Pons (tissue), 1 donor: ENCODE measurements at places on chromosomes 11 and 22.

DNA sequence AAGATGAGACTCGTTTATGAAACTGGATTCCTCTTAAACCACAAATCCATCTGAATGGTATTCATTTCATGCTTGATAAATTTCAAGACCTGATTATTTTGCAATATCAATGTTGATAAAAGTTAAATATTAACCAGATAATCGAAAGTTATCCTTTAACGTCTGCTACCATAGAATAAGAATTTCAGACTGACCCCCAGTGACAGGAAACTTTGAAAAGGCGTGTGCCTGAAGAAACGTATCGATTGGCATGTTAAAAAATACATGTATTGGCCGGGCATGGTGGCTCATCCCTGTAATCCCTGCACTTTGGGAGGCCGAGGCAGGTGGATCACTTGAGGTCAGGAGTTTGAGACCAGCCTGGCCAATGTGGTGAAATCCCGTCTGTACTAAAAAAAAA, 13.9 kb downstream of the SCGB1A1 start:
- DNase-seq, result no peak

GRCh38 chr11:15826826-15827225, 529.5 kb downstream of the SOX6 start:
- DNase-seq, result no peak

GRCh38 chr11:17865765-17866428, 131.3 kb downstream of the KCNC1 start:
- no peak for DNase-seq

GRCh38 chr22:50694099-50694605, 21.5 kb downstream of the SHANK3 start:
- DNase-seq, result no peak

- DNase-seq, result peak; percentile 16
Measured at GRCh38 chr11:45355706-45356041, 69.5 kb upstream of the SYT13 start.

GRCh38 chr11:22761066-22761465, 68.5 kb downstream of the SVIP start:
- DNase-seq, result no peak

- DNase-seq, result no peak
Measured at GRCh38 chr22:35575116-35575748, 34.6 kb downstream of the RASD2 start.

DNA sequence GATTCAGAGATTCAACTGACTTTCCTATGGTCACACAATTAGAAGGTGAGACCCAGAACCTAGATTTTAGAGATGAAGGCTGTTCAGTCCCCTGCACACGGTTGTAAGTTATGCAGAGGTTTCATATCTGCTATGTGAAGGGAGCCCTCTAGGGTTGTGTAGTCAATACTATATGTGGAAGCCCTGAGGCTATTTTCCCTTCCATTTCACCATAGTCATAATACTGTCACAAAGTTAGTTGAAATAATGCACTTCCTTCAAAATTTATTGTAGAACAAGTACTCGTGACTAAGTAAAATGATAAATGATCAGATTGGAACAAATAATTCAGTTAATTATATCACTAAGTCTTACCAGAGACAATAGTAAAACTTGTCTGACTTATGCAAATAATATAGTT, 48.8 kb downstream of the ENDOD1 start:
- DNase-seq, result peak; percentile 56

DNA sequence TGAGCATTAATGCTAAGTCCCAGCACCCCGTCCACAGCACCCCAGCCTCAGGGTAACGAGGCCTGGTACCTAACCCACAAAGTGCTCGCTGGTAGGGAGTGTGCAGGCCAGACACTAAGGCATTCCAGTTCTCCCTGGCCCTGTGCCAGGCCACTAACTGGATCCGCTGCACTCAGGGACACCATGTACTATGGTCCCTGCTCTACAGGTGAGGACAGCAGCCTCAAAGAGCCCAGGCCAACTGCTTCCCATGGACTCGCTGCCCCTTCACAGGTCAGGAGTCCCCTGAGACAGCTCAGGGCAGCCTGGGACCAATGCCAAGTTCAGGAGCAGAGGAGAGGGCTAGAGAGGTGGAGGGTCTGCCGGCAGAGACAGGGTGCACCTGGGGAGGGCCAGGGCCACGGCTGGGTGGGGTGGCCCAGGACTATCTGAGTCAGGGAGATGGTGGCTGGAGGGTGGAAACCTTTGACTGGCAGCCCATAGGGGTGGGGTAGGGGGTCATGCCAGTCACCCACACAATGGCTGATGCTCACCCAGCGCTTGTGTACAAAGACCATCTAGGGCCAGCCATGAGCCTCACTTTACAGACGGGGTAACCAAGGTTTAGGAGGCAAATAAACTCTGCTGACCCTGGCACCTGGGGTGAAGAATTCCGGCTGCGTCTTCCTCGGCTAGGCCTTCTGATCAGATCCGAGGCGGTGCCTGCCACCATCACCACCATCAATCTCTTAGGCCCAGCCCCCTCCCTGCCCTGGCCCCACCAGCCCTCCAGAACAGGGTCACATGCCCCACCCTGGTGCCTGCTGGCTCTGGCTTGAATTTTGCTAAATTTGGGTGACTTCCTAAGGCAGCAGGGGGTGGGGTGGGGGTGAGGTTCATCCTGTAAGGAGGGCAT, 5.6 kb downstream of the OSBPL5 start:
- DNase-seq, result no peak

GRCh38 chr11:75118577-75118976, 21.9 kb upstream of the OR2AT4 start:
- no peak for DNase-seq

DNA sequence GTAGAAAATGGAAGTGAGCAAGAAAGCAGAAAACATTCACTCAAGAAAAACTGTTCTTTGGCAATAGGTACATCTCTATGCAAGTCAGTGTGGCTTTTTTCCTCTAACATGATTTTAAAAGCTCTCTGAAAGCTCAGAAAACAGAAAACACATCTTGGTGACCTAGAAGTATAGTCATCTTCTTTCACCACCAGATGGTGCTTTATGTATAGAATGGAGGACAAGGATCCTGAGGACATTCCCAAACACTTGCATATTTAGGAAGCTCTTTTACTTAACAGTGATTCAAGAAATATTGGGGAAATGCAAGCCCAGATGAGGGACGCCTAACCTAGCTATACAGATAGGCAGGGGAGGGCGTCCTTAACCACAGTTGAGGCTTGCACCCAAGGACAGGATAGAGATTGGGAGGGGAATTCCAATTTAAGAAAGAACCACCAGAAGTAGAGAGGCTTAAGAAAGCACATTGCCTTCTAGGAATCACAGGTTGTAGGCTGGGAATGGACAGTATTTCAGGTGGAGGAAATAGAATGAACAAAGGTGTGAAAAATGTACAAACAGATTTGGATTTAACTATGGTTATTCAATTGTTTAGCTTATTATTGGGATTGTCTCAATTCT, 13.8 kb upstream of the CCDC81 start:
- peak; percentile 25 for DNase-seq

DNA sequence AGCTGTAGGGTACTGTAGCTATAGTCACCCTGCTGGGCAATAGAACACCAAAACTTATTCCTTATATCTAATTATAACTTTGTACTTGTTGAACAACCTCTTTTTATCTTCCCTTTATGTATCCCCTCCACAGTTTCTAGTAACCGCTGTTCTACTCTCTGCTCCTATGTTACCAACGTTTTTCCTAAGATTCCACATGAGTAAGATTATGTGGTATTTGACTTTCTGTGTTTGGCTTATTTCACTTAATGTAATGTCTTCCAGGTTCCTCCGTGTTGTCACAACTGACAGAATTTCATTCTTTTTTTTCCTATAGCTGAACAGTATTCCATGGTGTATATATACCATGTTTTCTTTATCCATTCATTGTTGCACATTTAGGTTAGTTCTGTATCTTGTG, 258.4 kb downstream of the DYNC2H1 start:
- DNase-seq, result no peak

GRCh38 chr11:44252999-44253602, 56.8 kb downstream of the ALX4 start:
- DNase-seq, result no peak

DNA sequence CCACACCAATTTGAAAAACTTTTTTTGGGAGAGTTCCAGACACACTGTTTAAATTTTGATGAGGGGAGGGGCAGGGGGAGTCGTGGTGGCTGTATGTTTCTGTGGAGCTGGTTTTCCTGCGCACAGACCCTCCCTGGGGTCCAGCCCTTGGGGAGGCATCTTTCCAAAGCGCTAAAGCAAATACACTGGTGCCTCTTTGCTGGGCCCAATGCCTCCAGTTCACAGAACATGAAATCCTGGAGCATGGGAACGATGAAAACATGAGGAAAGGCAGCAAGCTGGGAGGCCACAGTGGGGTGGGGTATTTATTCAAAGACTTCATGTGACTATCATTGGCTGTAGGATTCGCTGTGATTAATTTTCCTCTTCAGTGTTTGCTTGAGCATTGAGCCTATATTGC, 135.3 kb downstream of the CCDC34 start:
- DNase-seq, result no peak

- DNase-seq, result peak; percentile 48
Measured at GRCh38 chr11:19985111-19985510, 175.2 kb downstream of the DBX1 start.

DNA sequence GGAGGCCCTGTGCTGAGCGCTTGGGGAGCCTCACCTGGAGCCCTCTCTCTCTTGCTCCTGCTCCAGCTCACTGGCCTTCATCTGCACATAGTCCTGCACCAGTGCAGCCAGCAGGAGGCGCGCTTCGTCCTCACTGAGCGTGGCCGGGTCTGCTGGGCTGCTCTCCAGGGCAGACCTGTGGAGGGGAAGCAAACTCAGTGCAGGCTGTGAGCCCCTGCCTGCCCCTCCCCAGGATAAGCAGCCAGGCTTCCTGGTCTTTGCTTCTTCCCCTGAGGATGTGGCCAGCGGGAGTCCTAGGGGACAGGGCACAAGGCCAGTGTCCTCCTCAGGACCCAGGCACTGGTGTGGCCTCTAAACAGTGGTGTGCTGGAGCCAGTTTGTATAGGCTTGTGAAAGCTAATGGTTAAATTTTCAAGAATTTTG, 2.2 kb downstream of the CALCA start:
- DNase-seq, result no peak

GRCh38 chr22:28023036-28023435, 104.0 kb upstream of the PITPNB start:
- DNase-seq, result no peak

DNA sequence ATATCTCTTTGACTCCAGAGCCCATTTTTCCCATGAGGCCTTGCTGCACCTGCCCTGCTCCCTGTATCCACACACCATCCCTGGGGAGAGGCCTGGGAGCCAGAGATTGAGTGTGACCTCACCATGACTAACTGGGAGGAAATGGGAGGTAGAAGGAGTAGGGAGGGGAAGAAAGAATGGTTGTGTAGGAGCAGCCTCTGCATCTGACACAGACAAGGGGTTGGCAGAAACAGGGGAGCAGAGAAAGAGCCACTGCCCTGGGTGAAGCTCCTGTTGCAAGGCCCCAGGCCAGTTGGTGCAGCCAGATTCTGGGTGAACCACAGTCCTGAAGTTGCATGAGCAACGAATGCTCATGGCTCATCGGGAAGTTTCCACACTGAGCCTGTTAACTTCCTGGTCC, 32.4 kb downstream of the POU2F3 start:
- DNase-seq, result no peak

GRCh38 chr11:75244052-75244814, 3.7 kb downstream of the TPBGL start:
- DNase-seq, result no peak

DNA sequence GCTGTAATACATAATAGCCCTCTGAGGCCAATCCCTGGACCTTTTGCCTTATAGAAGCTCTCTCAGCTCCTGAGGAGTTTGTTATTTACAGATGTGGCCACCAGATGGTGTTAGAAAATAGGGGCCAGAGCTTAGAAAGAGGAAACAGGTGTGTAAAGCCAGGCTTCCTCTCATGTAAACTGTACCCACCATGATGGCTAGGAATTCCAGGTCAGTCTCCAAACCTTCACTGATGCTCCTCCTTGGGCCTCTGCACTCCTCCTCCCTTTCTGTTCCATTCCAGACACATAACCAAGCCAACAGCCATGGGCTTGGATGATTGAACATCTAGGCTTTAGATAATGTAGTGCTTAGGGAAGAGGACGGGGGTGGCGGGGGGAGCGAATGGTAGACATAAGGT, 39.7 kb downstream of the USP35 start:
- peak; percentile 92 for DNase-seq

DNA sequence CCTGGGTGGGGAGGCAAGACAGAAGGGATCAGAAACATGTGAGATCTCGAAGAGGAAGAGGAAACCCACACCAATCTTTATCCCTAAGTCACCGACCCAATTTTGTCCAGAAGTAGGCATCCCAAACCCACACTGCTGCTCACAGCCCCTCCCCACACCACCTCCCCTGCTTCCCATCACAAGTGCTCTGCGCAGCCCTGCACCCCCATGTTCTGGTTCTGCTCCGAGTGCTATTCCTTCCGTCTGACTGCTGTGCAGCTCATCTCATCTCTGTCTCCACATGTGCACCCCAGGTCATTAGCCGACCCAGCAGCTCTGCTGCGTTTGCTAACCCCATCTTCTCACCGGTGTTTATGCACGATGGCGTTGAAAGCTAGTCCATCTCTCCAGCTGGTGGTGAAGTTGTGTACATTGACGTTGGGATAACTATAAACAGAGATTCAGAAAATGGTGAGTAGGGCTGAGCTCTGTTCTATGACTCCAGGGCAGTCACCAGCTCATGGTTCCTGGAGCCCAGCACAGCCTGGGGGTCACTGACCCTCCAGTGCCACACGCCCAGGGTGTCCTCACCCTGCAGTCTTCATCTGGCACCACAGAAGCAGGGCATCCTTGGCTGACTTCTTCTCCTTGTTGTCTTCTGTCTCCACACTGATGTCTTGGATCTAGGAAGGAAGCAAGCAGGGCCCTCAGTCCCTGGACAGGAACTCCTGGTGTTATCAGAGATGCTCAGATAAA, 15.1 kb downstream of the SPTBN2 start:
- DNase-seq, result no peak

DNA sequence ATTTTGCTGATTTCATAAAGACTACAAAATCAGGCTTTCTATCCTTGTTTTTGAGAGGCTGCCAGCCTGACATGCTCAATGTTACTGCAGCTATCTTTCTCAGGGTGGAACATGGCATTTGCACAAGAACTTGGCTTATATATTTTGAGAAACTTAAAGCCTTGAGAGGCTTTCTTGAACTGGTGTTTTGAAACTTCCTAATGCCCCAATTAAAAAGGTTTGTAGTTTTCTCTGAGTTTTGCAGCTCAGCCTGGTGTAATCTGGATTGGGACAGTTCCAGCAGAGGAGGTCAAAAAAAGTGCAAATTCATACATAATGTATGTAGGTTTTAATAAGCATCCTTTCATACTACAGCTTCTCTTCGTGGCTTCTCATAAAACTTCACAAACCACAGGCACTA, 223.4 kb downstream of the FAM76B start:
- DNase-seq, result no peak

GRCh38 chr11:59283825-59284772, 71.4 kb upstream of the MPEG1 start:
- peak; percentile 68 for DNase-seq

DNA sequence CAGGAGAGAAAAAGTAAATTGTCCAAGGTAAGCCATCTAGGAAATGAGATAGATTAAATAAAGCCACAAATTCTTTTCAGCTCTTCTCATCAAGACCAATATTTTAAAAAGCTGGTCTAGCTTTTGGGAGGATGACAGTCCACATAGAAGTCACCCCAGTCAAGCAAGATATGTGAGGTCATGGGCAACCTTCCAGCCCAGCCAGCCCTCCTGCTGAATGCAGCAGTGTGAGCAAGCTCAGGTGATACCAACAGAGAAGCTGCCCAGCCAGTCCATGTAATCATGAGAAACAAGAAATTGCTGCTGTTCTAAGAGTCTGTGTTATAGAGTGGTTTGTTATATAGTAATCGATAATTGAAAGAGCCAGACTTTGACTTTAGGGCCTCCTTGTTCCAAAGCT, 28.7 kb downstream of the KCNE3 start:
- DNase-seq, result no peak
